ENCODE measurements at places on chromosomes 1 and 21. TPM values are rescaled to one million over a fixed set of nuclear protein-coding genes. Genes with fewer than 3 reads are reported as not detected.

Gene CD52
- total RNA-seq, result 3.0 TPM

Gene AGT
- total RNA-seq, result 2,376 TPM

Gene FOXD3
- 0.15 TPM for total RNA-seq

GRCh38 chr1:168728473-168729404 lies at the start of gene DPT:
TSS of gene DPT (minus strand) at chr1:168729206. CDS start at chr1:168729174, 32 bp downstream.
- no peak for DNase-seq

GRCh38 chr1:43947874-43948437 lies 1.2 kb downstream of the IPO13 start:
- no peak for DNase-seq

Measured in left lobe of liver (tissue), 2 donors.